Activated T-cell treated with anti-CD3 and anti-CD28 coated beads for 48 hours (primary cell): ENCODE measurements at places on chromosomes 6 and 20.

- DNase-seq, result peak; percentile 3
These were observed 201.8 kb upstream of the LRFN2 start for GRCh38 chr6:40788661-40789655.

- DNase-seq, result no peak
These were observed 617.4 kb upstream of the CDH4 start for GRCh38 chr20:60634491-60635172.

- no peak for DNase-seq
These were observed 409.6 kb upstream of the SLC35B3 start for GRCh38 chr6:8844968-8845367.

- DNase-seq, result no peak
These were observed 211.0 kb downstream of the WDR27 start for GRCh38 chr6:169490830-169491229.

DNA sequence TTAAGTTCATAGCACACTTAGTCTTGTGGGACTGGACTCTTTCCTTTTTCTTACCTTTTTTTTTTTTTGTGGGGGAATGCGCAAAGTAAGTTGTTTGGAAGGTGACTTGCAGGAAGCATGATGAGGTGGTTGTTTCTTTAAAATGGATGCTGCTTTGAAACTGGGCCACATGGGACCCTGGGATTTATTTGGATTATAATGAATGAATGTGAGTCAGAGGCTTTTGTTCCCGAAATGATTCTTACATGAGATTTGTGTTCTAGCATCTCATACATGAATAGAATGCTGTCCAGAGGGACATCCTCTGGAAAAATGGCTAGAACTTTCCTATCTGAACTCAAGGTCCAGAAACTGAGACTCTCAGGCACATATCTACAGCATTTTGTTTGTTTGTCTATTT is 236.6 kb upstream of the RNF24 start:
- no peak for DNase-seq

- DNase-seq, result no peak
These were observed 29.5 kb upstream of the SULF2 start for GRCh38 chr20:47814632-47815415.

- no peak for DNase-seq
These were observed 3.2 kb upstream of the KIAA0408 start for GRCh38 chr6:127462376-127462775.

DNA sequence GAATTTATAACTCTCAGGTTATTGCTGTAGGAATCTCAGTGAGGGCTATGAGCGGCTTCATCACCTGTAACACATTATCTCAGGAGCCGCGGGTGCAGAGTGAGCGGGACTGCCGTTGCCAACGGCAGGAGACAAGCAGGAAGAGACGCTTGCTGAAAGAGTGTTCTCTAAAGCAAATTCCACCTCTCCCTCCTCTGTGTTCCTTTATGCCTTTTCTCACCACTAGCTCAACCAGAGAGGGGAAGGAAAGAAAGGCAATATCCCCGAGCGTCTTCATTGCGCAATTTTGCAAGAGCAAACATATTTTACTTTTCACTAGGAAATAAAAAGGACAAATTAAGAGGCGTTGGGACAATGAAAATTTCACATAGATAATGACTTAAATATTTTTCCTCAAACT is 185.2 kb upstream of the EXOC2 start:
- DNase-seq, result no peak

- peak; percentile 21 for DNase-seq
These were observed 902 bp downstream of the SAMHD1 start for GRCh38 chr20:36950414-36951197.

GRCh38 chr6:109308018-109308492 is 74.2 kb downstream of the CD164 start:
- DNase-seq, result peak; percentile 54

DNA sequence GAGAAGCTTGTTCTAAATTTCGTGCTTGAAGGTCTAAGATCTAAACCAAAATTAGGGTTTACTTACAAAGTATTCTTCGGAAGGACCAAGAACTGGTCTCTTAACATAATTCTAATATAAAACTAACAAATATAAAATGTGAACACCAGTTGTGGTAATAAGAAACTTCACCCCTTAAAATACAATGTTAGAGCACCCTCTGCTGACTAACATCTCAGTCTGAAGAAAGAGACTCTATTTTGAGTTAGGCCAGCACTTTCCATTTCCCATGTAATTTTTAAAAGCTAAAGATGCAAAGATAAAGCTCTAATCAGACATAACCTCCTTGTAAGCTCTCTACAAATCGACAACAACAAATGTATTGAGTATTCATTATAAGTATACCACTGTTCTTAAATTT is 24.6 kb downstream of the ATG5 start:
- DNase-seq, result no peak

GRCh38 chr6:124769811-124770544 is 192.3 kb upstream of the RNF217 start:
- DNase-seq, result no peak

DNA sequence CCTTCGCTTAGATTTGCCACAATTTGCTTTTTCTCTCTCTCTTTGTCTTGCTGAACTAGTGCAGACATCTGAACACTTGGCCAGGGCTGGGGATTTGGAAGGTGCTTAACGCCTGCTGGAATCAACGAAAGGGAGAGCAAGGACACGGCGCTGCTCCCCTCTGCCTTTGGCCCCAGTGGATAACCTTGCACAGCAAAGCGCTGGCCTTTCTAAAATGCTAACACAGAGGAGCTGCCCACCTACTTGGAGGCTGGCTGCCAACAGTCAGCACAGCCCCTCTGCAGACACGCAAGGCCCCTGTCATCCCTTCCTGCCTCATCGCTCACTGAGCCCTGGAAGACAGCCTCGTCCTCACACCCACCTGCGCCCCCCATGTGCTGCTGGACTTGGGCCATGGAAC is 37.5 kb downstream of the C20orf203 start:
- no peak for DNase-seq

DNA sequence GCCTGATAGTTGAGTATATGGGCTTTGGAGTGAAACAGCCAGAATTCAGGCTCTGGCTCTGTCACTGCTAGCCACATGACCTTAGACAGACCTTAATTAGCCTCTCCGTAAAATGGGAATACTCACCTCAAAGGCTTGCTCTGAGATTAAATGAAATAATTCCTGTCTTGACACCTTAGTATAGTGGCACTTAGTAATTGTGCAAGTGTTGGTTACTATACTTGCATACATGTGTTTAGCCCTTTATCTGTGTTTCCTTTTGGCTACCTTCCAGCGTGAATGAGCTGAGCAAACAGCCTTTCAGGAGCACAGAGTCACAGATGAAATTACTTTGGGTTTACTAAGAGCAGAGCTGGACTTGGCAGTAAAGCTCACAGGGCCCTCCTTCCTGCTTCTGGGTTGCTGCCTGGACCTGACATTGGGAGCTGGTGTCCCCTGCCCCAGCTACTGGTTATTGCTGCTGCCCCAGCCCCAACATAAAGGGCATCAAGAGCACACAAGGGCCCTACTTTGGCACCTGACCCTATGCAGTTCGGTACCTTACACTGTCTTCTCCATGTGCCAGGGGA is 32.8 kb downstream of the CD164 start:
- no peak for DNase-seq

DNA sequence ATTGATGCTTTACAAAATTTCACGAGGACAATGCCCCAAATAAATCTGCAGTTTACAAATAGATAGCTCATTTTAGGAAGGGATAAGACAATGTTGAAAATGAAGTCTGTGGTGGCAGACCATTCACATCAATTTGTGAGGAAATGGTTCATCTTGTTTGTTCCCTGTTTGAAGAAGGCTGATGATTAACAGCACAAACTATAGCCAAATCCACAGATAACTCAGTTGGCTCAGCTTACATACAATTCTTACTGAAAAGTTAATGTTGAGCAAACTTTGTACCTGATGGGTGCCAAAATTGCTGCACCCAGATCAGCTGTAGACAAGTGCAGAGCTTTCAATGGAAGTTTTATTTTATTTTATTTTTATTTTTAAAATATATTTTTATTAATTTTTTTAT is 763.9 kb downstream of the DOK5 start:
- no peak for DNase-seq

DNA sequence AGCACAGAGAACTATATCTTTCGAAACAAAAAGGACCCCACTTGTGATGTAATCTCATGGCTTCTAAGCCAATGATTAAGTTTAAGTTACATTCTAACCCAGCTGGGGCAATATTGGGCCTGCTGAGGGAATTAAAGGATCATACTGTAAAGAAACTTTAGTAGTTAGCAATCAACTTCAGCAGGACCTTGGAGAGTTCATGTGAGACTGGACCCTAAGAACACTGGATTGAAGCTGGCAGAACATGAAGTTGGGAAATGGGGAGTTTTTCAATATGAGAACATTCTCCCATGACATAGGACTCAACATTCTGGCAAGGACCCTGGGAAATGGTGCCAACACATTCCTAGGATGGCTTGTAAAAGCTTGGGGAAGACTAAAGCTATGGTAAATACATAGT is 516.2 kb downstream of the PKHD1 start:
- DNase-seq, result no peak

DNA sequence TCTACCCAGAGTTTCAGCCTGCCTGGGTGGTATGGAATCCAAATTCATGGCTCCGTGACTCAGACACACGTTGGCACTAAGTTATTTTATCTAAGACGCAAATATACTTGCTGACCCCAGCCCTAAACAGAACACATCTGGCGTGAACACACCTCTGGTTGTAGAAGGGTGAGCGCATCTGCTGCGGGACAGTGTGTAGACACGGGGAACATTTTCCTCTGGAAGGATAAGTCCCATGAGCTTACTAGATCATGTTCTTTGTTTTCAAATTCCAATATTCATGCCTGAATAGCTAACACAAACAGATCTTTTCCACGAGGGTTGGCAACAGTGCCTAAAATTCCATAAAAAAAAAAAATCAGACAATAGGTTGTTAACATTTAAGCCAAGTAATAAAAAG is 87.8 kb downstream of the TMEM170B start:
- DNase-seq, result no peak
